Central memory CD8-positive, alpha-beta T cell (primary cell): ENCODE measurements at places on chromosomes 12 and 14.

DNA sequence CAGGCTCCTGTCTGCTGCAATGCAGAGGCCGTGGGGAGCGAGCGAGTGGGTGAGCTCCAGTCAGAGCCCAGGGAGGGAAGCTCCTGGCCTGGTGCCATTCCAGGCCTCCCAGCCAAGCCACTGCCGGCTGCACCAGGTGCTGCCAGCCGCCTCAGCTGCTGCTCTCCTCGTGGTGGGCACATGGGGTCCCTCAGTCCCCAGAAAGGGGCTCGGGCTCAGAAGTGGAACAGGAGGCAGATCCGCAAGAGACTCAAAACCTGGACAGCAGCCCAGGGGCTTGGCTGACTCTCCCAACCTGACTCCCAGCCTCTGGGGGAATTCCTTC, 2.4 kb downstream of the ABCB9 start:
- no peak for DNase-seq

GRCh38 chr12:110304061-110304551, 23.1 kb downstream of the ATP2A2 start:
- no peak for DNase-seq

DNA sequence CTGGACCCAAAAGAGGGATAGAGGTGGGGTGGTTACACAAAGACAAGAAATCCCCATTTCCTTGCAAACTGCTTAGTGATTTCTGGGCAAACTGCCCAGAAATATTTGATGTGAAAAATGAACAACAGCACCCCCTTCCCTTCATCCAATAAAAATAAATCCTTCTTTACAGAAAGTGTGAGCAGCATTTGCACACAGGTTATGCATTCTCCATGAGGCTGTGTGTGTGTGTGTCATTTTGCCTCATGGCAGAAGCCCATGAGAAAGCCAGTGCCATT, 17.2 kb upstream of the NRXN3 start:
- DNase-seq: no peak

- no peak for DNase-seq
These were observed 53.1 kb upstream of the NPFF start for GRCh38 chr12:53560351-53560750.

DNA sequence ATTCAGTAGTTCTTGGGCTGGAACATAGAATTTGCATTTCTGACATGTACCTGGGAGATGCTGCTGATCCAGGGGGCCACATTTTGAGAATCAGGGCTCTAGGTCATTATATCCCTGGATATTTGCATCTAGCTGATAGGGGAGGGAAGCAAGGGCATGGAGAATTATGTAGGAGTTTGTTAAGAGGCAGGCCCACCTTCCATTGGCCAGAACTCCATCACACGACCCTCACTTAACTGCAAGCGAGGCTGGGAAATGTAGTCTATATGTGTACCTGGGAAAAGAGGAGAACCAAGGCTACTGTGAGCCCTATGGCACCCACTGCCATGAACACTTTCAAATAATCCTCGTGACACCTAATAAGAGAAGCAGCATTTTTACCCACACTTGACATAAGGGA, 657.6 kb downstream of the MED13L start:
- DNase-seq: no peak
